Tibial nerve (tissue), 4 donors: ENCODE measurements at places on chromosomes 2 and 18.

- no peaks in the 10 kb centered on the region for H3K4me1 ChIP-seq
- H3K27ac ChIP-seq: no peak overlapping the region
- H3K4me3 ChIP-seq: no peak overlapping the region
Observed at GRCh38 chr2:180739070-180739469, 241.3 kb upstream of the UBE2E3 start.

GRCh38 chr18:2627821-2628276 is 27.7 kb upstream of the SMCHD1 start:
- no peak for DNase-seq
- H3K27ac ChIP-seq: no peak overlapping the region
- no peaks in the 10 kb centered on the region for H3K4me1 ChIP-seq
- no peaks in the 10 kb centered on the region for H3K36me3 ChIP-seq
- H3K4me3 ChIP-seq: no peak overlapping the region
- H3K27me3 ChIP-seq: no peaks in the 10 kb centered on the region

GRCh38 chr2:40352041-40352702 is 99.7 kb downstream of the SLC8A1 start:
- no peaks in the 10 kb centered on the region for H3K36me3 ChIP-seq
- no peak for DNase-seq
- H3K4me3 ChIP-seq: no peak overlapping the region
- no peaks in the 10 kb centered on the region for H3K4me1 ChIP-seq
- H3K27ac ChIP-seq: no peak overlapping the region
- no peaks in the 10 kb centered on the region for H3K27me3 ChIP-seq

DNA sequence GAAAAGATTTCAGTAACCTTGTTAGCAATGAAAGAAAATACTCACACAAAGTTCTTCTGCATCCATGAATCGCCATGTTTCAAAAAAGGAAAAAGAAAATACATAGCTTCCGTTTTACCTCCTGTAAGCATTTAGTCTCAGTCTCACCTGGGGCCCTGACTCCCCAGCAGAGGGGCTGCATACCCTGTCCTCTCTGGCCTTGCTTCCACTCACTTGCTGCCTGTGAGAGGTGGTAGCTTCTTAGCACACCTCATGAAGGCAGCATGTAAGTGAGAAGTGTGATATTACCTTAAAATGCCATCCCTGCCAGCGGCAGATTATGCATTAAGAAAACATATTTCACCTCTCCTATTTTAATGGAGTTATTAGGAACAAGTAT is 49.3 kb upstream of the ZNF385B start:
- H3K36me3 ChIP-seq: no peaks in the 10 kb centered on the region
- no peak overlapping the region for H3K4me3 ChIP-seq
- DNase-seq: no peak
- no peaks in the 10 kb centered on the region for H3K4me1 ChIP-seq

- DNase-seq: no peak
- H3K36me3 ChIP-seq: no peaks in the 10 kb centered on the region
Observed at GRCh38 chr18:56168049-56168781, 470.2 kb downstream of the TXNL1 start.

- H3K27me3 ChIP-seq: no peaks in the 10 kb centered on the region
- H3K4me1 ChIP-seq: no peaks in the 10 kb centered on the region
- no peak overlapping the region for H3K27ac ChIP-seq
- no peaks in the 10 kb centered on the region for H3K36me3 ChIP-seq
- no peak for DNase-seq
- no peak overlapping the region for H3K4me3 ChIP-seq
Observed at GRCh38 chr2:220006152-220006621, 378.8 kb downstream of the SLC4A3 start.

- no peaks in the 10 kb centered on the region for H3K4me1 ChIP-seq
- no peaks in the 10 kb centered on the region for H3K36me3 ChIP-seq
Observed at GRCh38 chr18:36330435-36331052, 33.0 kb downstream of the FHOD3 start.

DNA sequence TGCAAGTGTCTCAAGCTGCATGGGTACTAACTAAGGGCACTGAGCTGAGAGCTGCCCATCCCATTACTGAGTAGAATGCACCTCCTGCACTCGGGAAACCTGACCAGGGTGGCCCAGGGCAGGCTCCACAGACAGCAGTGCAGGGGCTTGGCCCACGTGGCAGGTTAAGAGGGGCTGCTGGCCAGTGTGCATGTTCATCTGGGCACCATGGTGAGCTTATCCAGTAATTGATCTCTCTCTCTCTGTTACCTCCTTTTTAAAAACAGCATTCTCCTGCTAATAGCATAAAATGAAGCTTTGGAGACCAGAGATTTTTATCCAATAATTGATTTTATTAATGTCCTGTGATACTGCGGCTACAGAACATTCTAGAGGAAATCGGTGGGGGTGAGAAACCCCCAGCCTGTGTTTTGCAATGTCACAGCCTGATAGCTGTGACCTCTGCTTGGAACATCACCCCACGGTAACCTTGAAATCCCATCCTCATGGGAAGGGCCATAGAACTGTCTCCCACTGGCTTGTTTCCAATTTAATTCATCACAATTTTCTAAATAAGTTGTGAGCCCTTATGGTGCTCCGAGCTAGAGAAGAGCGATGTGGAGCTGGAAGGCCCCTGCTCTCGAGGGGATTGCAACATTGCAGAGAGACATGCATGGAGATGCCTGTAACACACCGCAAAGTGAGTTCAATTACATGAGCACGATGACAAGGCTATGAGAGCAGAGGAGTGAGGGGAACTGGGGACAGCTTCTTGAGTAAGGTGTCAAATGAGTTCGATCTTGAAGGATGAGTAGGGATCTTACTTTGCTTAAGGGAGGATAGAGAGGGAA is 143.8 kb downstream of the GALNT14 start:
- H3K27ac ChIP-seq: no peak overlapping the region
- no peak overlapping the region for H3K4me3 ChIP-seq
- no peaks in the 10 kb centered on the region for H3K4me1 ChIP-seq
- H3K27me3 ChIP-seq: no peaks in the 10 kb centered on the region
- DNase-seq: no peak
- no peaks in the 10 kb centered on the region for H3K36me3 ChIP-seq

- no peaks in the 10 kb centered on the region for H3K4me1 ChIP-seq
- no peak overlapping the region for H3K27ac ChIP-seq
- no peak for DNase-seq
- H3K27me3 ChIP-seq: no peaks in the 10 kb centered on the region
Observed at GRCh38 chr2:211564441-211564840, 974.2 kb downstream of the ERBB4 start.

- no peak overlapping the region for H3K4me3 ChIP-seq
- no peaks in the 10 kb centered on the region for H3K4me1 ChIP-seq
- no peaks in the 10 kb centered on the region for H3K36me3 ChIP-seq
Observed at GRCh38 chr2:150449856-150450255, 37.6 kb downstream of the RND3 start.

DNA sequence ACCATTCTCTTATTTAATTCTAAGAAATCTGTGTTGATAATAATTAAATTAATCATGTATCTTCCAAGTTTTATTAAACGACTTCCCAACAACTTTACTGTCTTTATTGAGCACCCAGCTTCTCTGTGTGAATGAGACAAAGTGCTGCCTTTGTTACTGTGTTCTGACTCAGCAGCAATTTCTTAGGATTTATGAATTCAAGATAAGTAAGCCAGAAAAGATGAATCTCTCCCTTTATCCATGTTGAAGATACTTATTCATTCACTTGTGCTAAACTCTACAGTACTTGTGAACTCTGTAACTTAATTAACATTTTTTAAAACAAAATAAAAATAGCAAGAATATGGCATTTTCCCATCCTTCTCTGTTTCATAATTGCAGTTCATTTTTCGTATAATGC is 1403.3 kb upstream of the DDX18 start:
- no peaks in the 10 kb centered on the region for H3K4me1 ChIP-seq
- H3K36me3 ChIP-seq: no peaks in the 10 kb centered on the region

DNA sequence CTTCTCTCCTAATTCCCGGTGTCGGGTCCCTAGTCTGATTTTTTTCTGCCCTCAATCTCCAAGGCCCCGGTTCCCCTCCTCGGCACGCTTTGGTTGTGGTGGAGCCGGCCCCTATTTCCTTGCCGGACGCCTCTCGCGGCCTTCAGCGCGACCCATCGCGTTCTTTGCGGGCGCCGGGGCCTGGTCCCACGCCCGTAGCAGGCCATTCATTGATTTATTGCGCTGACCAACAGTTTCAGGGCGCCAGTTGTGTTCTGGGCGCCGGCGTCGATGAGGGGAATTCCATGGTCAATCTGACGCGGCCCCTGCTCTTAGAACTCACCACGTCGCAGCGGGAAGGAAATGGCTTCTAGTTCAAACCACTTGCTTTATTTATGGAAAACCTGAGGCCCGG is 396 bp downstream of the CNOT9 start:
- peak overlapping the region; percentile 90 for H3K4me3 ChIP-seq
- H3K27ac ChIP-seq: peak overlapping the region; percentile 98
- H3K27me3 ChIP-seq: no peaks in the 10 kb centered on the region

- no peaks in the 10 kb centered on the region for H3K27me3 ChIP-seq
- H3K4me3 ChIP-seq: no peak overlapping the region
- DNase-seq: no peak
- no peaks in the 10 kb centered on the region for H3K4me1 ChIP-seq
Observed at GRCh38 chr18:51712821-51713220, 515.3 kb upstream of the MEX3C start.

DNA sequence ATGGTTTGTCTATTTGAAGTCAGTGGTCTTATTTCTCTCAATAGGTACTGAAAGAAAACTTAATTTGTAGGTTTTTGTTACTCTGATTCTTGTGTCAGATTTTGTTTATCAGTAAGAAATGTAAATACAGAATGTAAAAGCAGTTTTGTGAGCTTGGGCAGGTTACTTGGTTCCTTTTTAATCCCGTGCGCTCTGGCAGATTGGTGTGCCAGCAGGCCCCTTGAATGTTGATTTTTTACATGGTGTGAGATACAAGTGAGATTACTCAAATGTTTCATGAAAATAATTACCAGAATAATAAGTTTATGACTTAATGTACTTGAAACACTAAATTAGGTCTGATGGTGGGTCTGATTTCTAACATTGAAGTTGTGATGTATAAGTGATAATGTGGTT is 13.4 kb downstream of the HNRNPA3 start:
- H3K4me1 ChIP-seq: no peaks in the 10 kb centered on the region
- no peak overlapping the region for H3K4me3 ChIP-seq
- H3K27ac ChIP-seq: no peak overlapping the region
- no peaks in the 10 kb centered on the region for H3K27me3 ChIP-seq
- H3K36me3 ChIP-seq: peaks cover 8% of the 10 kb centered on the region
- DNase-seq: no peak

- H3K36me3 ChIP-seq: no peaks in the 10 kb centered on the region
- DNase-seq: no peak
- no peaks in the 10 kb centered on the region for H3K4me1 ChIP-seq
- H3K4me3 ChIP-seq: no peak overlapping the region
Observed at GRCh38 chr2:60806595-60806987, 50.5 kb downstream of the PAPOLG start.

GRCh38 chr2:145221032-145221431 is 701.1 kb upstream of the ZEB2 start:
- no peaks in the 10 kb centered on the region for H3K36me3 ChIP-seq
- no peak overlapping the region for H3K27ac ChIP-seq
- no peaks in the 10 kb centered on the region for H3K27me3 ChIP-seq
- DNase-seq: no peak
- no peak overlapping the region for H3K4me3 ChIP-seq

GRCh38 chr18:46220116-46220515 is 115.9 kb downstream of the HAUS1 start:
- peaks cover 34% of the 10 kb centered on the region for H3K4me1 ChIP-seq
- H3K4me3 ChIP-seq: no peak overlapping the region
- no peak for DNase-seq
- H3K36me3 ChIP-seq: no peaks in the 10 kb centered on the region

- H3K27me3 ChIP-seq: no peaks in the 10 kb centered on the region
- no peaks in the 10 kb centered on the region for H3K36me3 ChIP-seq
- H3K27ac ChIP-seq: no peak overlapping the region
- no peak for DNase-seq
- H3K4me1 ChIP-seq: peaks cover 12% of the 10 kb centered on the region
Observed at GRCh38 chr2:30359644-30360167, 87.3 kb upstream of the LCLAT1 start.

DNA sequence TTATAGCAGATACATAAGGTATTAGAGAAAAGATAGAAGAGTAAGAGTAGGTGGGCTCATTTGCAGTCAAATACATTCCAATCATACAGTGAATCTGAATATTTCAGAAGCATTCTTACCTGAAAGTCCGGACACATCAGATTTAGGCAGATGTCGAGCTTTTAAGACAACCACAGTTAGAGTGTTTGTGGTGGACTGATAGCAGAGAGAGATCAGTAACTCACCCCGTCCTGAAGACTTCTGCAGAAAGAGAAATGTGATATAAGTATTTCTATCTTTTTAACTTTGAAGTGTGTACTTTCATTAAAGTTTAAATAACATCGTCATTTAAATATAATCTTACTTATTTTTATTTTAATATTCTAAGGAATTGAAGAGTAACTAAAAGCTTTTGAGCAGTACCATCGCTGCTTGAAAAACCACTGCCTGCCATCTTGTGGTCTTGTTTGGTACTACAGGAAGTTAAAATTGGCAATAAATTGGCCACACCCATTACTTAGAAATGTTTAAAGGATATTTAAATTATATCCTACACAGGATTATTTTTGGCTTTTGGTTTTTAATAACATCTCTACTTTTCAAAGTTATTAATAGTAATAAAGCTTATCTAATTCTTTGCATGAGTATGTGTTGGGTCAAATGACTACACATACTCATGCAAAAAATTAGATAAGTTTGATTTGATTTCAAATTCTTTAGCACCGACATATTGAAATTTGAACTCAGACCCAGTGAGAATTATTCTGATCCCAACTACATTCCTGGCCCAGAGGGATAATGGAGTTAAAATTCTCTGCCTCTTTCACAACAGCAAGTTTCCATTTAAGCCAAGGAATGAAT is 5.5 kb downstream of the SYT4 start:
- no peaks in the 10 kb centered on the region for H3K36me3 ChIP-seq
- no peaks in the 10 kb centered on the region for H3K27me3 ChIP-seq
- no peak for DNase-seq
- H3K27ac ChIP-seq: no peak overlapping the region
- H3K4me1 ChIP-seq: no peaks in the 10 kb centered on the region

GRCh38 chr18:69718912-69719547 is 228.6 kb downstream of the CD226 start:
- DNase-seq: no peak
- H3K36me3 ChIP-seq: no peaks in the 10 kb centered on the region
- peaks cover 4% of the 10 kb centered on the region for H3K4me1 ChIP-seq
- H3K27me3 ChIP-seq: no peaks in the 10 kb centered on the region
- no peak overlapping the region for H3K4me3 ChIP-seq

- peaks cover 9% of the 10 kb centered on the region for H3K4me1 ChIP-seq
- DNase-seq: no peak
- H3K27ac ChIP-seq: peak overlapping the region; percentile 83
- H3K36me3 ChIP-seq: no peaks in the 10 kb centered on the region
Observed at GRCh38 chr18:50374220-50374752, 560 bp upstream of the SKA1 start.

DNA sequence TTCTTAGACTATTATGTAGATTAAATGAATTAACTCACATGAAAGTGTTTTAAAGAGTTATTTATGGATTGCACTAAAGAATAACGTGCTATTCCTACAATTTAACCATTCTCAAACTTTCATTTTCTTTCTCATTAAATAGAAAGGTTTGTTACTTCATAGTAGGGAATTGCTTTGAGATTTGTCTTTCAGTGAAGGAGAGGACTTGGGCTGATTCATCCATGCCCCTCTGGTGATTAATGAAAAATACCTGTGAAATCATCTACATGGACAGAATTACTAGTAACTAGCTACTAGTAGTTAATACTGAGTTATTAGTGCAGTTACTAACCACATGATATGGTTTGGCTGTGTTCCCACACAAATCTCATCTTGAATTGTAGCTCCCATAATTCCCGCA is 275.8 kb upstream of the CDH20 start:
- no peak for DNase-seq
- no peaks in the 10 kb centered on the region for H3K4me1 ChIP-seq
- H3K4me3 ChIP-seq: no peak overlapping the region
